ENCODE measurements at places on chromosomes 7 and 10. TPM values are rescaled to one million over a fixed set of nuclear protein-coding genes. Genes with fewer than 3 reads are reported as not detected.

GRCh38 chr10:2280713-2281300 lies 543.5 kb upstream of the ADARB2 start:
- DNase-seq: peak; percentile 2

GRCh38 chr10:5157501-5157900 lies 27.4 kb downstream of the AKR1C8 start:
- no peak for DNase-seq

- no peak for DNase-seq
Measured at GRCh38 chr10:48526011-48526821, 78.7 kb downstream of the ARHGAP22 start.

DNA sequence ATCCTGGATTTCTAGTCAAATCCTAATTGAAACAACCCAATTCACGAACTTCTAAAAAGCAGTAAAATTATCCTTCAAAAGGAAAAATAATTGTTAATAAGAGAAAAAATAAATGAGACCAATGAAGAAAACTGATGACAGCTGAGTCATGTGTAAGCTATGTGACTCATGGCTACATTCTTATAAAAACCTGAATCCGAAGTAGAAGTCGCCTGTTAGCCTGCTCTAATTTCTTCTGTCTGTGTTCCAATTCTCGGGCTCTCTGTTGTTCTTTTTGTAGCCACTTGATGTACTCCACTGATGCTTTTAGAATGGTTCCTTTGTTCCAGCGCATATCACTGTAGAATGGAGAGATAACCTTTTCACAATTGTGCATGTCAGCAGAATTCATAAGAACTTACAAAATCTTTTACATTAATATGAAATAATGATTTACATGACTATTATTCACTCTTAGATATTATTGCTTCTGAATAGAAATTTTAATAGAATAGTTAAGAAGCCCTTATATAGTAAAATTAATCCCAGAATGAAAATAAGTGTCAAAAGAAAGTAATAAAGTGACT lies 88.8 kb downstream of the TFEC start:
- peak; percentile 6 for DNase-seq

GRCh38 chr7:156560075-156560474 lies 80.5 kb upstream of the RNF32 start:
- peak; percentile 78 for DNase-seq

GRCh38 chr7:44912775-44913347 lies 27.5 kb upstream of the PURB start:
- no peak for DNase-seq

- DNase-seq: no peak
Measured at GRCh38 chr7:40848541-40849221, 713.9 kb downstream of the SUGCT start.

The ASB15 gene
- total RNA-seq: not detected
